Left ventricle myocardium inferior (tissue), 1 donor: ENCODE measurements at places on chromosomes 2 and 18. TPM values are rescaled to one million over a fixed set of nuclear protein-coding genes. Genes with fewer than 3 reads are reported as not detected.

Gene NCKAP5
- total RNA-seq: 6.0 TPM

DNA sequence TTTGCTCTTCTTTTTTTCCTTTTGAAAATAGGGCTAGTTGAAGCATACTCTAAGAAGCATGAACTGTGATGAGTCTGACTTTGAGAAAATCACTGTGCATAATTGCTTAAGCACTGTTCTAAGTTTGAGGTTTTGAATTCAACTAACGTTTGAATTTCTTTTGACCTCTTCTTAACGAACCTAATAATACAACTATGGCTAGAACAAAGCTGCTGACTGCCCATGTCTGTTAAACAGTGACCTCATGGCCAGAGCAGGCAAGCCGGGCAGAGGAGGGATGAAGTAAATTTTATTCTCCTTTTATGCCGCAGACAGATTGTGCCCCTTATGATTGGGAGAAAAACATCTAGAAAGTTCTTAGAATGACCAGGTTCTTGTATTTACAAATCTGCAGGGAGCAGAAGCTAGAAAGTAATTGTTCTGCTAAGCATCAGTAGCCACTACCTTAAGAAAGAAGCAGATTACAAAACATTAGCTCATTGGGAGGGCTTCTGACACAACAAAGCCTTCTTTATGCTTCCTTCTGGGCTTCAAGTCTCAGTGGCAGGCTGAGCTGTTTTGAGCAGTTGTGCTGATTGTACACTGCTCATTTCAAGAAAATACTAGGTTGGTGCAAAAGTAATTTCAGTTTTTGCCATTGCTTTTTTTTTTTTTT, 97.8 kb upstream of the RASGRP3 start:
- no peak for DNase-seq

DNA sequence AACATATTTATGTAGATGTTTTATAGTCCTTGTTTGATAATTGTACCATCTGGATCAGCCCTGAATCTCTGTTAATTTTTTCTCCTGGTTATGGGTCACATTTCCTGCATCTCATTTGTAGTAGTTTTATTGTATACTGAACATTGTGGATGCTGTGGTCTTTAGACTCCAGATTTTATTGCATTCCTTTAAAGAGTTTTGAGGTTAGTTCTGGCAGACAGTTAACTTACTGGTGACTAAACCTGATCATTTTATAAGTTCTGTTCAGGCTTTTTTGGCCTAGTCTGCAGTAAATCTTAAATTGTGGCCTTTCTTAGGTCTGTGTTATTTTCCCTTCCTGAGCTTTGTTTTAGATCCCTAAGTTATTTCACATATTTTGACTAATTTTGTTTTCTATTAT, 84.3 kb downstream of the FANCL start:
- no peak for DNase-seq

- DNase-seq: no peak
These were observed 6.7 kb upstream of the GPR55 start for GRCh38 chr2:230931556-230932231.

Gene POLR1A
- 16.3 TPM for total RNA-seq

- no peak for DNase-seq
These were observed 5.7 kb downstream of the CALCRL start for GRCh38 chr2:187442378-187442777.

DNA sequence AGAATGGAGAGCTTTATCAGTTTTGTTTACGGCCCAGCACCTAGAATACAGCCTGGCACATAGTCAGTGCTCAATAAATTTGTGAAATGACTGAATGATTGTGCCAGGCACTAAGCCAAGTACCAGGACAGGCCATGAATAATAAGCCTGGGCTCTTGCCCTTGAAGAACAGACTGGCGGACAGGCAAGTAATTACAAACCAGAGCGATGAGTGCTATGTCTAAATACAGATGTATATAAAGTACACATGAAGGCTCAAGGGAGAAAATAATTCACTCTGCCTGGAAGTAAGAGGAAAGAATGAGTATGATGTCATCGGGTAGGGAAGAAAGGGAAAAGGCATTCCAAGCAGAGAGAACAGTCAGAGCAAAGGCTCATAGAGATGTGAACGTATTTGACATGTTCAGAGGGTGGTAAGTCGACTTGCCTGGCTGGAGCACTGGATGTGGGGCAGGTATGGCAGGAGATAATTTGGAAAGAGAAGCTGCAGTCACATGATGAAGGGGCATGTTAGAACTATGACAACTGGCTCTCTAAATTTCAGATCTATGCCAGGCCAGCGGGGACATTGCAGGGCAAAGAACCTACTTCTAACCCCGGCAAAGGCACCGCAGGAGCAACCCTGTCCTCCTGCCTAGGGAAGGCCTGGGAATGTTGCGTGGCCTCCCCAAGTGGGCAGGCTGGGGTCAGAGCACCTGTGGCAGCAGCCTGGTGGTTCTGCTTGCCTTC, 119.1 kb upstream of the STPG4 start:
- DNase-seq: no peak

DNA sequence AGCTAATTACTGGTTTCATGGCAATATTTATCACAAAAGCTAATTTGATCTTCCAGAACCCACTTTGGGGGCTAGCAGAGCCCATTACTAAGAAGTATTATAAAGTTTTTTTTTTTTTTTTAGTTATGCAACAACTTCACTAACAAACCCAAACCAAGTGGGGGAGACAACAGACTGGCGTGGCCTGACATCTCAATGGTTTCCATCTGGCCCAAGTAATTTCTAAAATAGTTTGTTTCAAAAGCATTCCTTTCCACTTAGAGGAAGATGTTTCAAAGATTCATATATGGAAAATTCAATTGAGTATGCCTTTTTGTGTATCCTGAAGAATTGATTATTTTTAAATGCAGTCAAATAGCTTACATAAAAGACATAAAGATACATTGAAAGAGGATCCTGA, 367.1 kb downstream of the HRH4 start:
- DNase-seq: no peak

Gene CYP27A1
- 6.7 TPM for total RNA-seq

Gene HDHD2
- total RNA-seq: 42.3 TPM

Gene RAB6C
- total RNA-seq: 0.16 TPM

GRCh38 chr18:13219593-13220159, 1.1 kb downstream of the LDLRAD4 start:
- no peak for DNase-seq

DNA sequence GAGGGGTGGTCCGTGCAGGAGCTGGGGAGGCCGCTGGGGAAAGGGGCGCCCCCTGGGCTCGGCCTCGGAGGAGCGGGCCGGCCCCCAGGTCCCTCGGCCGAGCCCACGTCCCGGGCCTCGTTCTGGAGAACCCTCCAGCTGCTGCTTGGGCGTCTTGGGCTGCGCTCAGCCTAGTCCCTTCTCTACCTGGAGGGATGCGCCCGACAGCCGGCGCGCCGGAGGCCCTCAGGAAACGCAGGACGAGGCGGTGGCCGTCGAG, 293 bp upstream of the D2HGDH start:
- no peak for DNase-seq

DNA sequence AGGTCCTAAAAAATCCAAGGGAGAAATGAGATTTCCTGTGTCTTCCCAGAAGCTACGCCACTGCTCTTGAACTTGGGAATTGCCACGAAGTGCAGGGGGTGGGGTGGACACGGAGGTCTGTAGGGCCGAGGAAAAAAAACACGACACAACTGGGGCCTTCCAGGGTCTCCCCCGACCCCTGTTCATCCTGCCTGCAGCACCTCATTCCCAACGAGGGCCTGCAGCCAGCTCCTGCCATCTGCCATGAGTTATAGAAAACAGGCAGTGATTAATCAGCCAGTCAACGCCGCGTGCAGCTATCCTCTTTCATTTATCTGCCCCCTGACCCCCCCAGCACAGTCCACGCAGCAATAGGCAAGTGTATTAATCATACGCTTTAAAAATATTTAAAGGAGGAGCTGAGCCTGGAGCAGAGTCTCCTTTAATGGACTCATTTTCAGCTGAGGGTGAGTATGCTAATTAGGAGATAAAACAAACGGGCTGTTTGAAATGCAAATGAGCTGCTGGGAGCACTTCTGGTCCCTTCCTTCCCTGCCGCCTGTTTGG, 209.9 kb downstream of the TFCP2L1 start:
- no peak for DNase-seq

- no peak for DNase-seq
These were observed 552.8 kb upstream of the PKDCC start for GRCh38 chr2:41495050-41495449.

DNA sequence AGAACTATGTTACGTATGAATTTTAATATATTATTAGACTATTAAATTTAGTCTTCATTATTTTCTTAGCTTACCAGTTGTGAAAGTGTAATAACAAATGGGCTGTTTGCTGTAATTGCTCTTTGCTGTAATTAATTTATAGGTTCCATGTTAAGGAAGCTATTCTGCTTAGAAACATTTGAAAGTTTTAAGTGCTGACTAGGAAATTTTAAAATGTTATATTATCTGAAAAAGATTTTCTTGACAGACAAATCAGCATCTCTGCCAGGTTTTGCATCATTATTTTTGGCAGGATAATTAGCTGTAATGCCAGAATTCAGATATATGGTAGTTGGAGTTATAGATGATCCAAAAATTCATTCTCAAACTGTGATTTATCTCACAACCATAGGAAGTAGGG, 42.2 kb downstream of the OTX1 start:
- no peak for DNase-seq

DNA sequence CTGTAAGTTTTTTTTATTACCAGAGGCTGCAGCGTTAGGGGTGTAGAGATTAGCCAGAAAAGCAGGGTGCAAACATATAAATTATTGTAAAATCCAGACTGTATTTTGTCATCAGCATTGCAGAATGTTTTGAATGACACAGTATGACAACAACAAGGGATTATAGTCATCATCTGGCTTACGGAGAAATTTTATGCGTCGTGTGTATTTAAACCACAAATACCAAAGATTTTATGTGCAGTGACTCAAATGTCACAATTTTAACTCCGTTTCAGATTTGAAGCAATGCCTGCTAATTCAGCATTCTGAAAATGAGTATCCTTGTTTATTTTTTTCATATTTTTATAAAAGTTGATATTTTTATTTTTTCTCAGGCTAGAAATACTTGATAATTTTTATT, 19.4 kb upstream of the TMX3 start:
- no peak for DNase-seq

- no peak for DNase-seq
These were observed 5.8 kb downstream of the ASIC4 start for GRCh38 chr2:219520079-219520478.

Gene APOB
- total RNA-seq: 9.1 TPM

GRCh38 chr2:144553379-144553778, 33.5 kb upstream of the ZEB2 start:
- DNase-seq: no peak

DNA sequence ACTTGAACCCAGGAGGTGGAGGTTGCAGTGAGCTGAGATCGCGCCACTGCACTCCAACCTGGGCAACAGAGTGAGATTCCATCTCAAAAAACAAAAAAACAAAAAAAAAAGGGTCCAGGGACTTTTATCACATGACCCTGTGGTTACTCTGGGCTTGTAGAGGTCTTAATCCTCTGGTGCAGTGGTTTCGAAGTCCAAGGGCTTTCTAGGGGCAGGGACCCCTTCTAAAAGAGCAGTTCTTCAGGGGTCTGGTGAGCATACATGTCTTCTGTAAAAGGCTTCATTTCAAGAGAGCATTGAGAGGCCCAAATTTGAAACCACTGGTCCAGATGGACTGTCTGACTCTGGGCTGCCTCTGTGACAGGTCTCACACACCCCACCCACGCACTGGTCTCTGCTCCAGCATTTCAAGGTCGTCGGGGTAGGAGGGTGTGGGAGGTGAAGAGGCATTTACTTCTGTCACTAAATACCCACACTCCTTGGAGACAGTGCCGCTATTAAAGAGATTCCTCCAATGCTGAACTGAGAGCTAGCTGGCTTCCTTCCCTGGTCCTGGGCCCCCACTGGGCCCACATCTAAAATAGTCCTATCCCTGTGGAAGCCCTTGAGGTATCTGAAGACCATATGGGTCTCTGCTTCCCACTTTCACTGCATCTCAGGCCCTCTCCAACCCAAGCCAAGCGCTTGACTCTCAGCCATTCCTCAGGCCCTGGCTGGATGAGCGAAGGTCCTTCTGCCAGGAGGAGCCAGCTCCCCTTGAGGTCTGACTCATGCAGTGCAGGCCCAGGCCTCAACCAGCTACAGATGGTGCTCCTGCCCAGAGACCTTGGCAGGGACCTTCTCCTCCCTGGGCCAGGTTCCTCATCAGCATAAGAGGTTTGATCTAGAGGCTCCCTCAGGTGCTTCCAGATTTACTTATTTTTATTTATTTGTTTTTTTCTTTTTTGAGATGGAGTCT, 44.8 kb downstream of the PAX8 start:
- DNase-seq: no peak

DNA sequence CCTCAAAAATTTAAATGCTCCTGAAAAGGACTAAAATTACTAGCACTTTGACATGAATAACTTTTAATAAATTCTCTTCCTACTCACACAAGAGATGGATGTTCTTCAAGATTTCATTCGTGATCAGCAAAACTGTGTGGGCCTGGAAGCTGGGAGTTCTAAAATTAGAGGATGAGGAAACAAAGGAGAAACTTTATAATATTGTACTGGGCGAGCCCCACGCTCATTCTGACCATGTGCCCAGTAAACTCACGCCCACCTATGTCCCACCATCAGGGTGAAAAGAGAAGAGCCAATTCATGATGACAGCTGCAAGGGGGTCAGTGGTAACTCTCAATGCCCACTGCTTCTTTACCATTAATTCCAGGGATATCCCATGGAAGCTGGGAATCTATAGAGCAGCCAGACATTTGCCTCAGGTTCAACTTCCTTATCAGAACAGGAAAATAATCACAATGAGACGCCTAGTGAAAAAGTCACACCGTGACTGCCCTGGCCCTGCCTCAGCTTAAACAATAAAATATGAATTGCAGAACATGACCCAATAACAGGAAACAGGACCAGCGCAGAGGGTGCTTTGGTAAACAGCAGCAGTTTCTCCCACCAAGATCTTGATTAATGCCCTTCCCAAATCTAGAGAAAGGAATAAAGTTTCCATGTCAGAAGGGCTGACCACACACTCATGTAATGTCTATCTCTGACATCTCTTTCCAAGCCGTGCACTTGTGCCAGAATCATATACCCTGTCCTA, 438.6 kb downstream of the TXNL1 start:
- DNase-seq: no peak

GRCh38 chr18:34281722-34282121, 57.0 kb upstream of the NOL4 start:
- no peak for DNase-seq

GRCh38 chr2:239387811-239388210, 13.0 kb downstream of the HDAC4 start:
- DNase-seq: no peak

GRCh38 chr2:234773764-234774409, 177.9 kb upstream of the SH3BP4 start:
- DNase-seq: no peak

- no peak for DNase-seq
These were observed 5.9 kb upstream of the DLX2 start for GRCh38 chr2:172108587-172108930.

Gene DSEL
- total RNA-seq: 1.6 TPM

GRCh38 chr18:39702888-39703287, 2137.3 kb upstream of the CELF4 start:
- DNase-seq: no peak

GRCh38 chr18:56541793-56542192, 96.6 kb downstream of the TXNL1 start:
- no peak for DNase-seq
